ENCODE measurements at places on chromosomes 12 and 14. TPM values are rescaled to one million over a fixed set of nuclear protein-coding genes. Genes with fewer than 3 reads are reported as not detected.

- no peak for DNase-seq
These were observed 10.2 kb upstream of the SMUG1 start for GRCh38 chr12:54199034-54199433.

The PPFIA2 gene
- total RNA-seq = 3.3 TPM

DNA sequence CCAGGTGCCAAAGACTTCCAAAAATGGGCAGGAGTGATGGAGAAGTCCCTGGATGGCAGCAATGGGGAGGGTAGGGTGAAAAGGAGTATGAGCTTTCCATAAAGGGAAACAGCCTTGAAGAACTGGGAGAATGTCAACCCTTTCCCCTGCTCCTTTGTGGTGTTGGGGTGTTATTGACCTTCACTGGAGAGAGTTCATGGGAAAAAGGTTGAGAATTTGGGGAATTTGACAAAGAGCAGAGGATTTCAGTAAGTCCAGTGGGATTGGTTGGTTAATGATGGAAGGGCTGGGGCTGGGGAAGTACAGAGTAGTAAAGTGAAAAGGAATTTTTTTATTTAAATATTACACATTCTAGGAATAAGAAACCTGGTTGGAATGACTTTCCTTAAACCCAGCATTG, 116.6 kb downstream of the ERC1 start:
- DNase-seq = no peak

- DNase-seq = no peak
These were observed 43.1 kb downstream of the HMGA2 start for GRCh38 chr12:65867394-65867793.

The AEBP2 gene
- 20.0 TPM for total RNA-seq

The TAS2R13 gene
- total RNA-seq = 3.8 TPM

The SDR9C7 gene
- total RNA-seq = not detected

The ESPL1 gene
- total RNA-seq = 0.72 TPM

DNA sequence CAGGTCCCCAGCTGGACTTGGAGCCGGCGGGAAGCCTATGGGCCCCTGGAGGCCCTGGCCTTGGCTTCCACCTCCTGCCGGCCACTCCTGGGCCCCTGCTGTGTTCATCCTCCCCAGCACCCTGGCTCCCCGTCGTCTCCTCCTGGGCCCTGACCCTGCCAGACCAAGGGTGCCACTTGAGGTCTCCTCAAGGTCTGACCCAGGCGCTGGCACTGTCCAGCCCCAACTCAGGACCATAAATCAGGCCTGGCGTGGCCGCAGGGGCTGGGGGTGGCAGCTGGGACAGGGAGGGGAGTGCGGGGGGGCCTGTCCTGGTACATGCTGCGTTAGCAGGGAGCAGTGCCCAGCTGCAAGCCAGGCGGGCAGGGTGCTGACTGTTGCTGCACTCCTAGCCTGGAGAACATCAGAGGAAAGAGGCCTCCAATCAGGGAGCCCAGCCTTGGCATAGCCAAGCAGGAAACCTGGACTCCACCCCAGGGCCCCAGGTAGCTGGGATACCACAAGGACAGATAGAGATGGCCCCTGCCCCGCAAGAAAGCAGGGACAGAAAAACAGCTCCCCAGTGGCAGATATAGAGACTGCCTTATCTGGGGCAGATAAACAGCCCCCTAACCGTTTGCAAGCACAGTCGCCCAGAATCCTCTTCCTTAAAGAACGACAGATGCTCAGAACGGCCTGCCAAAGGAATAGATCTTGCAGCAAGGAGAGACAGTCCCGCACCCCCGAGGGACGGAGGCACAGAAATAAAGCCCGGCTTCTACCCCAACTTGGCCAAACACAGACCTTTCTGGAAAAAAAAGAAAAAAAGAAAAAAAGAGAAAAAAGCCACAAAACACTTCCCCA, 6.5 kb upstream of the ATG101 start:
- no peak for DNase-seq

The GDF3 gene
- total RNA-seq = not detected

GRCh38 chr14:99966912-99967311, 98.3 kb upstream of the EVL start:
- no peak for DNase-seq

The MYRFL gene
- total RNA-seq = not detected

Measured in osteoblast (primary cell).